ENCODE measurements at places on chromosomes 7 and 10.

- DNase-seq = no peak
Measured at GRCh38 chr7:85014936-85015660, 171.8 kb downstream of the SEMA3D start.

- no peak for DNase-seq
Measured at GRCh38 chr10:5576780-5577624, 52.2 kb downstream of the CALML3 start.

DNA sequence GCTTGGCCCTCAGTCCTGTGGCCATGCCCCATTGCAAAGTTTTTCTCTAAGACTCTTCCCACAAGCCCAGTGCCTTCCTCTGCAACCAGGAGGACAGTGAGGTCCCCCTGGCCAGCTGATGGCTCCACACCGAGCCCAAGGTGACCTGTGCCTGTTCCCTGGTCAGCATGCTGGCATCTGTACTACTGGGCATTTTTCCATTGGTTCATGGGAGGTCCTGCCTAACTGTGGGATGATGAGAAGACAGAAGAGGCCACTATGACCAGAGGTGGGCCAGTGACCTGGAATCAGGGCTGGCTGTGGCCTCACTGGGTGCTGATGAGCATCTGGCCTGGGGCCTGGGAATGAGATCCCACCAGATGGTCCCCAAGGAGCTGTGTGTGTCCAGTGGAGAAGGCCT is 20.2 kb downstream of the CALML3 start:
- DNase-seq = no peak

- DNase-seq = no peak
Measured at GRCh38 chr7:2312267-2312929, 1.8 kb downstream of the SNX8 start.

DNA sequence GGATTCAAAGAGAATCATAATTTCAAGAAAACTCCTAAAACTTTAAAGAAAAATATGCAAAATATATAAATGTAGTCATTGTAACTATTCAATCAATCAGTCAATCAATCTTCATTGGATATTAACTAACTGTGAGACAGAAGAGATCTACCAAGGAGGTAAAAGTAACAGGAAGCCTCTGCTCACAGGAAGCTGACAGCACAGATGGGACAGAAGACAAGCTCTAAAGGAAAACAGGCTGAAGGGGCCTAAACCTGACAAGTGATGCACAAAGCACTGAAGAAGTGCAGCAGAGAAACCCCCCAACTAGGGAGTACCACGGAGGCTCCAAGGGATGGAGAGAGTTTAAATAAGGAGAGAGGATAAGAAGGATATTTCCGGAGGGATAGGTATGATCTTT is 173.0 kb downstream of the SKAP2 start:
- no peak for DNase-seq

GRCh38 chr7:142381727-142382390 is 124.0 kb upstream of the PRSS58 start:
- DNase-seq = no peak

- no peak for DNase-seq
Measured at GRCh38 chr10:124408357-124408756, 10.4 kb downstream of the OAT start.
